CD4-positive, alpha-beta T cell treated with Interleukin-12 subunit alpha and Interleukin-12 subunit beta, for 1 hour (primary cell): ENCODE measurements at places on chromosomes 2 and 18.
A peak's percentile ranks its signal among the peaks of the same experiment; 100 is the strongest.

- no peak for DNase-seq
Observed at GRCh38 chr2:64014628-64015027, 4.6 kb downstream of the VPS54 start.

DNA sequence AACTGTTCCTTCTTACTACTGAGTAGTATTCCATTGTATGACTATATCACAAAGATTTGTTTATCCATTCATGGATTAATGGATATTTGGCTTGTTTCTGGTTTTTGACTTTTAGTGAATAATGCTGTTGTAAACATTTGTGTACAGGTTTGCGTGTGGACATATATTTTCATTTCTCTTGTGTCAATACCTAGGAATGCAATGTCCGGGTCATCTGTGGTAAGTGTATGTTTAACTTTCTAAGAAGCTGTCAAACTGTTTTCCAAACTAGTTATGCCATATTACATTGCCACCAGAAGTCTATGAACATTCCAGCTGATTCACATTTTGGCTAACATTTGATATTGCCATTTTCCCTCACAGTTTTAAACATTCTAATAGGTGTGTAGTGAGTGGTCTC, 29.1 kb upstream of the SLC16A14 start:
- DNase-seq: no peak

GRCh38 chr2:205925373-205926337, 160.3 kb downstream of the INO80D start:
- peak; percentile 60 for DNase-seq

- peak; percentile 45 for DNase-seq
Observed at GRCh38 chr18:62957885-62958472, 242.6 kb downstream of the PHLPP1 start.

DNA sequence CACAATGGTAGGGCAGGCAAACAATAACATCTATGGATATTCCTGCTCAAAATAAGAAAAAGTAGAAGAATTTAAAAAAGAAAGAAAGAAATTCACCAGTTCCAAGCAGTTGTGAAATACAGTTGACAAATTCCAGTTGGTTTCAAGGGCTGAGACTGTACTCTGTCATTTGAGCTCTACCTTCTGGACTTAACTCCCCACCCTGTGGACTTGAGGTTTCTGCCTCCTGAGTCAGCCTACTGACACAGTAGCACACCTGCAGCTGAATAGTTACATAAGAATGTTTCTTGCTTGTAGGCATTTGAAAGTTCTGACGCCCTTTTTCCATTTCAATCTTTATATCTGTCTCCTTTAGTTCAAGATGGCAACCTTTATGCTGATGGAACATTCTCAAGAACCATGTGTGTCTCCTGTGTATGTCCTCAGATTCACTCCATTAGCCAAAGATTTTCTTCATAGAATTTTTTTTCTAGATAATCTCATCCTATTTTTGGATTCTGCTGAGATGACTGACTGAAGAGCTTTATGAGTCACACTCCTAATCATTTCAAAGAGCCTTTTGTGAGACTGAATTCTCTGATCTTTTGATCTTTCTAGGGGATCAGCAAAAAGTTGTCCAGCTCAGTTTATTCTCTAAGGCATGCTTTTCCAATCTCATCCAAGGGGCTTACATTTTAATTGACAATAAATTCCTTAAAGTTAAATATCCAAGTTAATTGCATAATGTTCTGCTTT, 19.1 kb downstream of the NETO1 start:
- no peak for DNase-seq

DNA sequence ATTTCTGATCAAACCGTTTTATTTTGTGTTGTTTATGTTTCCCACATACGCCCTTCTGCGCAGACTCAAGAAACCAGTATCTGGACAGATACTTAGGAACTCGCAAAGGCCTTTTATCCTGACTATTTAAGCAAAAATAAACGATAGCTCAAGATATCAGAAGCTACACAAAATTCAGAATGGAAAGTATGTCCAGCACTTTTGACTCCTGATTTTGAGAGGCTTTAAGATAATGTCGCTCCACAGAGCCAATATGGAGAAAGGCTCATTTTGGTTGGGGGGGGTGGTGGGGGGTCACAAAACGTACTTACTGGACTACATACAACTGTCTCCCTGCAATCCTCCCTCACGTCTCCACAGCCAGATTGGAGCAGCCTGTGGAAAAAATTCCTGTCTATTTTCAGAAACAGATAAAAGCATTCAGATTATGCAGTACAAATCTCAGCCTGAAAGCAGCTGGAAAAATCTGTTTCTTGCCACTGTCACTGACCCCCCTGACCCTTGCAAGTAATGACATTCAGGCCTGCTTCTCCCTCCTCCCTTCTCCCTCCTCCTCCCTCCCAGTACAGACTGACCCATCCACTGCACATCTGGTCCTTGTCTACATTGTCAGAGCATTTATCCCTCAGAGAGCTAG, 34.9 kb upstream of the LCLAT1 start:
- DNase-seq: no peak
